ENCODE measurements at places on chromosomes 16 and 17.

DNA sequence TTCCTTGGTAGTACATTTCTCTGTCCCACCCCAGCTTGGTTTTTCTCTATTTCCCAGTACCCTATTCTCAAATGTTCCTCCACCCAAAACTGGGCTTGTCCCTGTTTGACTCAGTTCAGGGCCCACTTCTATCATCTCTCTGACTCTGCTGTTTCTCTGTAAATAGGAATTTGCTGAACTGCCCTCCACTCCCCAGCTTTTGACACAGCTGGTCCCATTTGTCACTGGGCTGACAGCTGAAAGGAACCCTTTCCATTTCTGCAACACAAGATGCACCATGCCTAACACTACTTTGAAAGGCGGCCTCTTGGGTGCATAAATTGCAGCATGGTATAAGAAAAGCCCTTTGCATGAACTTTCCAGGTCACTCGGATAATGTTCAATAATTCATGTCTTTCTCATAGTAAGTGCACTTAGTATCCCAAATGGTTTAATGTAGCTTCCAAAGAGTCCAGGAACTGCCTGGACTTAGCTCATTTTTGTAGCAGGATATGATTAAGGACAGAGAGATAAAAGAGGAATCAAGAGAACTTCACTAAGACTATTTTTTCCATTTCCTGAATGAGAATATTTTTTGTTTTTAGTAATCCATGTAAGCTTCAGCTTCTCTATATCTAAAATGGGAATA is 256.7 kb downstream of the CDH11 start:
- no peak for DNase-seq

- peak; percentile 31 for DNase-seq
Observed at GRCh38 chr17:31579265-31579664, 187.8 kb downstream of the RAB11FIP4 start.

DNA sequence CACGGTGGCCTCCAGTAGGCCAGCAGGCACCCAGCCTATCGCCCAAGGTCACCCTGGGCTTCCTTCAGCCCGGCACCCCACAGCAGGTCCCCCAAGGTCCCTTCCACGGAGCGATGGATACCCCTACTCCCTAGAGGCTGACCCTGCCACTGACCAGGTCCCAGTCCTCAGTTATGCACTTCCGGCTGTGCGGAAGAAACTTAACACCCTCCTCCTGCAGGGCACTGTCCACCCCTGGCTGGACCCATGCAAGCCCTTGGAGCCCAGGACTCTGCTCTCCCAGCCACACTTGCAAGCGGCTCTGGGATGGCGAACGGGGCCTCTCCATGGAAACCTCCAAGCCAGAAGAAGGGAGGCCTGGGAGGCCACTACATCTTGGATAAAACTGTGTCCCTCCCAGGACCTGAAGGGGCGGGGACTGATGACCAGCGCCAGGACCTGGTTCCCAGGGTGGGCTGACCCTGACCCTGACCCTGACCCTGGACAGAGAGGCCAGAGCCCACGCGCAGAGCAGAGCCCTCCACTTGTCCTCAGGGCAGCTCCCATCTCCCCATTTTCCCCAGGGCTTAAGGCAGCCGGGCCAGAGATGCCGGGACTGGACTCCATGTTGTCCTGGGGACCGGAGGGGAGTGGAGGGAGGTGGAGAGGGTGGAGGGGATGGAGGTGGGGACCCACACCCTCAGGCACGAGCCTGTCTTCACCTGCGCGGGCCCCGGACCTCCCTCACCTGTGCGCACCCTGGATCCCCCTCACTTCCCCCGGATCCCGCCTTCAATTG is 734 bp downstream of the CEP131 start:
- no peak for DNase-seq

GRCh38 chr16:79599256-79599836 is 1.2 kb downstream of the MAF start:
- DNase-seq = peak; percentile 13

DNA sequence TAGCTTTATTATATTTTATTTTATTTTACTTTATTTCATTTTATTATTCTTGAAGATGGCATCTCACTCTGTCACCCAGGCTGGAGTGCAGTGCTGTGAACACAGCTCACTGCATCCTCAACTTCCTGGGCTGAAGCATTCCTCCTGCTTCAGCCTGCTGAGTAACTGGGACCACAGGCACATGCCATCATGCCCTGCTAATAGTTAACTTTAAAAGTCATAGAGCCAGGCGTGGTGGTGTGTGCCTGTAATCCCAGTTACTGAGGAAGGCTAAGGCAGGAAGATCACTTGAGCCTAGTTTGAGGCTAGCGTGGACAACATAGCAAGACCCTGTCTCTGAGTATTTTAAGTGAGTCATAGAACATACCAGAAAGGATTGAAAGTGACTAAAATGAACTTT is 38.7 kb downstream of the ESRP2 start:
- DNase-seq = no peak

GRCh38 chr16:86496929-86497461 is 13.3 kb upstream of the FOXF1 start:
- no peak for DNase-seq
